ENCODE measurements at places on chromosomes 7 and 10. TPM values are rescaled to one million over a fixed set of nuclear protein-coding genes. Genes with fewer than 3 reads are reported as not detected.
A peak's percentile ranks its signal among the peaks of the same experiment; 100 is the strongest.

DNA sequence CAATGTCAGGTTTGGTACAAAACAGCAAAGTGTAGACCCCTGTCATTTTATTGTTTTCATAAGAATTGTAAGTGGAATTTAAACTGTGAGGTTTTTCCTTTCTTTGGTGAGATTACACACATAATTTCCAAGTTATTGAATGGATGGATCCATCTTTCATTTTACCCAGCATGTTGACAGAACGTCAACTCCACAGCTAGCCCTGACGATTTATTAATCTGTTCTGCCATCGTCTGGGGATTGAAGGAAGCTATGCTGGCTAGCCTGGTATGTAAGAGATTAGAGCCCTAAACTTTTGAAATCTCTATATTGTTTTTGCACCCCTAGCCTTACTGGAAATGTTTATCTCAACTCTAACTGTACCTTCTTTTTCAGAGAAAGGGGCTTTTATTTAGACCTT lies 8.6 kb downstream of the WNT16 start:
- DNase-seq, result no peak
- peaks cover 11% of the 10 kb centered on the region for H3K27me3 ChIP-seq
- H3K4me1 ChIP-seq, result no peaks in the 10 kb centered on the region
- no peaks in the 10 kb centered on the region for H3K36me3 ChIP-seq
- no peak overlapping the region for H3K27ac ChIP-seq

- H3K27ac ChIP-seq, result no peak overlapping the region
- H3K4me3 ChIP-seq, result no peak overlapping the region
- H3K4me1 ChIP-seq, result no peaks in the 10 kb centered on the region
- no peak for DNase-seq
These were observed 109.3 kb downstream of the CPEB3 start for GRCh38 chr10:92181575-92181974.

GRCh38 chr7:90187507-90188050 lies 24.0 kb upstream of the STEAP2 start:
- H3K4me1 ChIP-seq, result no peaks in the 10 kb centered on the region
- no peaks in the 10 kb centered on the region for H3K27me3 ChIP-seq
- H3K36me3 ChIP-seq, result no peaks in the 10 kb centered on the region
- H3K27ac ChIP-seq, result no peak overlapping the region
- DNase-seq, result no peak
- no peak overlapping the region for H3K4me3 ChIP-seq

Gene CYP3A4
- total RNA-seq, result not detected

- H3K4me3 ChIP-seq, result no peak overlapping the region
- H3K27ac ChIP-seq, result no peak overlapping the region
- peaks cover 5% of the 10 kb centered on the region for H3K4me1 ChIP-seq
- DNase-seq, result peak; percentile 28
- H3K27me3 ChIP-seq, result no peaks in the 10 kb centered on the region
These were observed 7.6 kb upstream of the ADAMTS14 start for GRCh38 chr10:70664702-70665195.

DNA sequence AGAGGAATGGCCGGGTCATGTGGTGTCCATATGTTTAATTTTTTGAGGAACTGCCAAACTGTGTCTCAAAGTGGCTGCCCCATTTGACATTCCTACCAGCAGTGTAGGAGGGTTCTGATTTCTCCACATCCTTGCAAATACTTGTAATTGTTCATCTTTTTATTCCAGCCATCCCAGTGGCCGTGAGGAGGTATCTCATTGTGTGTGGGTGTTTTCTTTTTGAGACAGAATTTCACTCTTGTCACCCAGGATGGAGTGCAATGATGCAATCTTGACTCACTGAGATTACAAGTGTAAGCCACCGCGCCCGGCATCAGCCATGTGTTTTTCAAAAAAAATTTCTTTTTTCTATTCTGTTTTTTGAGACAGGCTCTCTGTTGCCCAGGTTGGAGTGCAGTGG lies 38.7 kb upstream of the DLG5 start:
- no peaks in the 10 kb centered on the region for H3K27me3 ChIP-seq
- H3K27ac ChIP-seq, result no peak overlapping the region
- H3K36me3 ChIP-seq, result no peaks in the 10 kb centered on the region

Gene TUBB8
- total RNA-seq, result 1.9 TPM

Gene SLC16A9
- 48.5 TPM for total RNA-seq

Gene PRXL2A
- 81.4 TPM for total RNA-seq

DNA sequence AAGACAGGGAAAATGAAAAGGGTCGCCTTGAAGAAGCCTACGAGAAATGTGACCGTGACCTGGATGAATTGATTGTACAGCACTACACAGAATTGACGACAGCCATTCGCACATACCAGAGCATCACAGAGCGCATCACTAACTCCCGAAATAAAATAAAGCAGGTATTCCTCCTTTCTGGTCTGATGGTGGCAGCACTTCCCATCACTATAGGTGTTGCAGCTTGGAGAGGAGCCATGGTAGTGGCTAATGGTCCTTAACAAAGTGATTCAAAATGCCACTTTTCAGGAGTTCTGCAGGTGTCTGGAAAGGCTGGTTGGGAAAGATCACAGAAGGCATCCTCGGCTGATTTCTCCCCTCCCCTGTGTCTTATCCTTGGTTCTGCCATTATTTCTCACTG lies 22.1 kb downstream of the EXOC4 start:
- no peaks in the 10 kb centered on the region for H3K27me3 ChIP-seq
- H3K36me3 ChIP-seq, result peaks cover 11% of the 10 kb centered on the region
- DNase-seq, result peak; percentile 27
- no peaks in the 10 kb centered on the region for H3K4me1 ChIP-seq
- H3K4me3 ChIP-seq, result no peak overlapping the region

Gene NRAP
- total RNA-seq, result not detected

GRCh38 chr10:111130471-111130870 lies 53.6 kb downstream of the ADRA2A start:
- no peaks in the 10 kb centered on the region for H3K4me1 ChIP-seq
- no peak for DNase-seq
- H3K27me3 ChIP-seq, result no peaks in the 10 kb centered on the region
- H3K36me3 ChIP-seq, result no peaks in the 10 kb centered on the region
- H3K4me3 ChIP-seq, result no peak overlapping the region

DNA sequence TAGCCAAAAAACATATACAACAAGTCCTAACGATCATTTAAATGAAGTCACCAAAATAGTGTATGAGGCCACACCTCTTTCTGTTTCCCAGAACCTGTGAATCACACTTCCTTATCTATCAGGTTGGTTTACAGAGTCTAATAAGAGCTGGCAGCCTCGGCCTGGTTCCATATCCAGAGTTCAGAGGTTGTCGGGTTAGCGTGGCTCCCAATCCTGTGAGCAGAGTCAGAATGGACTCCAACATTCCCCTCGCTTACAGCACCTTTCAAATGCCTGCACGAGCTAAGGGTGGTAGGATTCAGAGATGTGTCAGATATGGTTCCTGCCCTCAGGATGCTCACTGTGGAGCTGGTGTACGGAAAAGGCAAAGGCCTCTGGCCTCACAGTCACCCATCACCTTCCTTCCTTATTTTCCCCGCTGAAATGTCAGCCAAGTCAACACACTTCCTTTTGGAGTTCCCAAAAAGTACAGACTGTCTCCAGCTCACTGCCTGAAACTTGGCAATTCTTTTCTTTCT lies 6.0 kb downstream of the IL15RA start:
- peaks cover 43% of the 10 kb centered on the region for H3K27me3 ChIP-seq
- H3K36me3 ChIP-seq, result no peaks in the 10 kb centered on the region
- no peak overlapping the region for H3K27ac ChIP-seq
- H3K4me3 ChIP-seq, result no peak overlapping the region
- DNase-seq, result no peak

DNA sequence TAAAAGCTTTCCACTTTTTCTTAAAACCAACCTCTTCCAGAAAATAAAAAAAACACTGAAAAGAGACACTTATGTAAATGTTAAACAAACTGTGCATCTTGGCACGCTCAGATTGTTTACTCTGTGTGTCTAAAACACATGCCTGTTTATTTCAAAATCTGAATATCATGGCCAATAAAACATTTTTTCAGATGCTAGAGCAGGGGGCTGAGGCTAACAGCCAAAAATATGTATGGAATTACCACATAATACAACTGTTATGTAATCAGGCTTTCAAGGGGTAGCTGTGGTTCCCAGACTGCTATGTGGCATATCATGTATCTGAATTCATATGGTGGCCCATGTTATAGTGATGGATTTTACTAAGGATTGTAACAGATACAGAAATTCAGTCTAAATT lies 130.4 kb downstream of the HIBADH start:
- H3K36me3 ChIP-seq, result peaks cover 2% of the 10 kb centered on the region
- H3K27me3 ChIP-seq, result no peaks in the 10 kb centered on the region
- peaks cover 2% of the 10 kb centered on the region for H3K4me1 ChIP-seq
- no peak for DNase-seq

All from neural progenitor cell (in vitro differentiated cells).